ENCODE measurements at places on chromosomes 6 and 20.
A peak's percentile ranks its signal among the peaks of the same experiment; 100 is the strongest.

DNA sequence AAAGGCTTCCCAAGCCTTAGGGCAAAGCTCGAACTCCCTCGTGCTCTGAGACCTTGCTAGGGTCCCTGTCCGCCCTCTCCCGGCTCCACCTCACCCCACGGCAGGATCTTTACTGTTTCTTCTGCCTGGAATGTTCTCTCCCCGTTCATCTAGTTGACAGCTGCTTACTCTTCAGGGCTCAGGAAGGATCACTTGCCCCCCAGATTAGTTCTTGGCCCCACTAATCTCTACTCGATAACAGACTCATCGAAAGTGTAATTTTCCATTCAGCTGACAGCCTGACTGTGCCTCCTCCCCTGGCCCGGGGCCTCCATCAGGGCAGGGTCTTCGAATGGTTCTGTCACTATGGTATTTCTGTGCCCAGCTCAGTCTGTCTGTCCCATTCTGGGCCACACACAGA lies 3.1 kb downstream of the MAP1LC3A start:
- DNase-seq: no peak

DNA sequence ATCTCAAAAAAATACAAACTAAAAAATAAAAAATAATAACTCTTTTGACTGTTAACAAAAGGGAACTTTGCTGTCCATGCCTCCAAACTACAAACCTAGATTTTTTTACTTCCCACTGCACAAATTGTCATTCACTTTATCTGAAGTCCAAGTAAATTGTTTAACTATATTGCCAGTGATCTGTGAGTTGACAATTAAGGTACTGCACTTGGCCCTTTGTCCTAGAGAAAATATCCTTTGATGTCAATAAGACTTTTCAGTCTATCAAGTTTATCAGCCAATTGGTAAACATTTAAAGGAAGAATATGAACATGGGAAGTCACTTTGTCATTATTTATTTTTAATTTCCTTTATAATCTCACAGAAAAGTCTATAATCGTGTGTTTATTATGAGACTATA lies 19.3 kb upstream of the EPB41L2 start:
- DNase-seq: no peak

- DNase-seq: no peak
Observed at GRCh38 chr20:24589815-24590177, 120.4 kb downstream of the SYNDIG1 start.

DNA sequence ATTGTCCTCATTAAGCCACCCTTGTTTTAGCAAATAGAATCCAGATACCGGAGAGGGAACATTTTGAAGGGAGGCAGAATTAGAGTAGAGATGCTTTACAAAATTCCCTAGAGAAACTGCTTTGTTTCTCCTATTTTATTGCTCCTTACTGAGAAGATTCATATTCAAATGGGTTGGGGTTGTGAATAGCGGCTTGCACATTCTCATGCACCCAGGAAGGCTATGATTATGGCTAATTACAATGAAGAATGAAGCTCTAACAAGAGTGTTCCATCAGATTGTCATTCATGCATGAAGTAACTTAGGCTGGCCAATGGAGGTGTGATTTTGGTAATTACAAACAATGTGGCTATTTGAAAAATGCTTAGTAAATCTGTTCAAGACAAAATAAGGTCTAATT lies 129.6 kb downstream of the PACRG start:
- no peak for DNase-seq

GRCh38 chr6:1662534-1662933 lies 52.8 kb downstream of the FOXC1 start:
- no peak for DNase-seq

DNA sequence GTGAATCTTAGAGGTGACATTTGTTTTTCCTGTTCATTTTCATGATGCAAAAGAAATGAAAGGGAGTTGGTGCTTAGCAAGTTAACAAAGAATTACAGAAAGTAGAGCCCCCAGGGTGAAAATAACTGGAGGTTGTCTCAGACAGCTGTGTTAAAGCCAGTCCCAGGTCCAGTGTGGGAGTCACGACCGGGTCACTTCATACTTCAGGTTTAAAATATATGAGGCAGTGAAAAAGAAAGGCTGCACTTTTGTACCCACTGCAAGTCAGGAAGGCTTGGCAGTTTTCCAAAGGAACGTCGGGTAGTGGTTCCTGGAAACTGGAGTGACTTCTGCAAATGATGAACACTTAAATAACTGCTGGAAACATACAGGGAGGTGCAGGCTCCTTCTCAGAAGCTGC lies 91.5 kb upstream of the THBS2 start:
- no peak for DNase-seq

DNA sequence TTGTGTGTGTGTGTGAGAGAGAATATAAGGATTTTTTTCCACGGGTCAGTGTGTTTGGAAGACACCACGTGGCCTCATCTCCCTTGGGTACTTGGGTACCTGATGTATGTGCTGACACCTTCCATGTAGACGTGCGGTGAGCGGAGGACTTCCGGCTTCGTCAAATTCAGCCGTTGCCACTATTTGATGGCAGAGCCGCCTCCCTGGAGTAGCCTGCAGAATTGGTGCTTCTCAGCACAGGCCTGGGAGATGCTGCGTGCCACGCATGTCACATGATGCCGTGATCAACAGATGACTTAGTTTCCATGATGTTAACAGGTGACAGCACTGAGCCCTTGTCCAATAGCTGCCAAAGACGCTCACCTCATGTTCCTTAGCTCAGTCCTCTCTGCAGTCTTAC lies 69.4 kb downstream of the CDH4 start:
- no peak for DNase-seq

DNA sequence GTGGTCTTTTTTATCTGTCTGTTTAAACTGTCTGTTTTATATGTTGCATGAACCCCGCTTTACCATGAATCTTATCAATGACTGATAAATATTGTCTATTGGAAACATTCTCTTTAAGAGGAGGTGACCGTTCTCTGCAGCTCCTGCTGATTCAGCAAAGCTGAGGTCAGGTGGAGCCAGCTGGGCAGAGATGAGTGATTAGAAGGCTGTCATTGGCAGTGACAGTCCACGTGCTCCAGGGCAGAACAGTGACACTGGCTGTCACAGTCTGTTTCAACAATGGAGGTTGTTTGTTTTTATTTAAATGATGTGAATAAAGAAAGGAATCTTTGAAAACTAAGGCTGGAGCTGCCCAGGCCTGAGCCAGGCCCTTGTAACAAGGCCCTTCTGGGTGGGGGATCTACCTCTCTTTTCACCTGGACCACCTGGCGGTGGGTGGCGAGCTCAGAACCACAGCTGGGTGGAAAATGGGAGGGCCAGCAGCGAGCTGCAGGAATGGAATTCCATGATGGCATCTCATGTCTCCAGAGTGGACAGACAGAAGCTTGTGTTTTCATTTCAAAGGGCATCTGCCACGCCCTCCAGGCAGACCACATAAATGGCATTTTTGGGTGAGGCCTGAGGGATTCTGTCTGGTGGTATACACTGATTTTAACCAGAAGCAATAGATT lies 12.6 kb downstream of the SYNJ2 start:
- DNase-seq: no peak

DNA sequence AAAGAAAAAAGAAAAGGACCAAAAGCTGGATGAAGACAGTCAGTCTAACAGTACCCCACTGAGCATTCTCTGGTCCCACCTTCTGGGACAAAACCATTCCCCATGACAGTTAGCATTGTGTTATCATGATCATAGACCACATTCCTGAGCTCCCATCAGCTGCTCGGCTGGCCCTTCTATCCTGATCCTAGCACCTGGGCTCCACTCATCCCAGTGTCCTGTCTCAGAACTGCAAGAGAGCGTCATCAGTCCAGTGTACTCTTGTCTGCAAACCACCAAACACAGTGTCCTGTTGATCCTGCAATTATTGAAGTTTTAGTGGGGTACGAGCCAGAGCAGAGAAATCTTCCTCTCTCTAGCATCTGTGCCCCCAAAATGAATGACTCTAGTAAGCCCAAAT lies 16.0 kb upstream of the TAAR1 start:
- DNase-seq: no peak

GRCh38 chr6:45163952-45164766 lies 164.0 kb upstream of the RUNX2 start:
- no peak for DNase-seq

GRCh38 chr6:127514773-127515227 lies 4.3 kb downstream of the MTCL3 start:
- peak; percentile 43 for DNase-seq

GRCh38 chr6:62891065-62891647 lies 320.1 kb upstream of the FKBP1C start:
- DNase-seq: no peak

GRCh38 chr6:111642463-111643158 lies 36.9 kb upstream of the TRAF3IP2 start:
- DNase-seq: no peak

- DNase-seq: no peak
Observed at GRCh38 chr6:163710532-163711470, 296.3 kb downstream of the QKI start.

DNA sequence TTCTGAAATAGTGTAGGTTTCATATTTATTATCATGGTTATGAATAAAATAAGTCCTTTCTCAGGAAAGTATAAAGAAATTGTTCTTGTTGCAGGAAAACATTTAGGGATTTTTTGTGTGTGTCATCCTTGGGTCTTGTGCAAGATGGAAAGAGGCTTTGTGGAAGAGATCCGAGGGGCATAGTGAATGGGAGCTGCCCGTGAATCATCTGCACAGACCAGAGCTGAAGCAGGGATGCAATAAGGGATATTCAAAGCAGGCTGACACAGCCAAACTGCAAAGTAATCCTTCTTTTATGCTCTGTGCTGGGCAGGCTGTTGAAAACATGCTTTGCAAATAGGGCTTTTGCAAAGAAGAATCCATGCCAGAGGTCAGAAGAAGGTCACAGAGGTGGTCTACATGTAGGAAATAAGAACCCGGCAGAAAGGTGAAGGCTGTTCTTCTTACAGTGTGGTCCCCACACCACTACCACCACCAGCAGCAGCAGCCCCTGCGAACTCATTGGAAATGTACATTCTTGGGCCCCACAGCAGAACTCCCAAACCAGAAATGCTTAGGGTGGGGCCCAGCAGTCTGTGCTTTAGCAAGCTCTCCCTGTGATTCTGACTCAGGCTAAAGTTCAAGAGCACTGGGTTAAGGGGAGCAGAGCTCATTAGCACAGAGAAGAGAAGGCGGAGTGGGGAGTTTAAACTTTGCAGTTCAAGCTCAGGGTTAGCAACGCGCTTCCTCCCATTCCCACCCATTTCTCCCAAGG lies 237.6 kb downstream of the QKI start:
- DNase-seq: no peak

GRCh38 chr20:44010162-44010704 lies 95.6 kb downstream of the TOX2 start:
- DNase-seq: no peak

DNA sequence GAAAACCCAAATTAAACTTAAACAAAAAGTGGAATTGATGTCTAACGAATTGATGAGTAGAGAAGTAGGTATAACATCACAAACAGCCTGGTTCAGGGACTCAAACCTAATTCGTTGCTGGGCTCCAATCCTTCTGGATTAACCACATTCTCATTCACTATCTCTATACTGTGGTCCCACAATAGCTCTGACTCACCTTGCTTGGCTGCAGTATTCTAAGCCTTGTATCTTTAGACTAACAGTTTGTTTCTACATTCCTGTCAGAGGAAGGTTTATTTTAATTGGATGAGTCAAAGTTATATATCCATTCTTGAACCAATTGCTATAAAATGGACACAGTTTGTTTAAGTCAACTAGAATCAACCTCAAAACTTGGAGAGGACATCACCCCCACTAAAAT lies 530.5 kb upstream of the PTCHD4 start:
- DNase-seq: no peak

DNA sequence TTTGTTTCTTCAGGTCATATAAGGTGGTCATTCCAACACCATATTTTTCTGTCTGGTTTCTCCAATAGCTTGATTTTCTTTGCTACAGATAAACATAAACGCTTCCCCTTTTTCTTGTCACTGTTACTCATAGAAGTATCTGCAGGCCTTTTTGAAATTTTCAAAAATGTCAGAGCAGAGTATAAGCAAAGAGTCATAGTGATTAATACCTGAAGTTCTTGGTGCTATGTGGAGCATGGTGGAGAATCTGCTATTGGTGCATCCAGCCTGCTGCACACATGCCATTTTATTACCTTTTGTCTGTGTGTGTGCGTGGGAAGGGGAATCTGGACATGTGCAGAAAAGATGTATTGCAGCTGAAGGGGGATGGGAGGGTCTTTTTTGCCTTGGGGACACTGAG lies 19.7 kb downstream of the STX11 start:
- no peak for DNase-seq

DNA sequence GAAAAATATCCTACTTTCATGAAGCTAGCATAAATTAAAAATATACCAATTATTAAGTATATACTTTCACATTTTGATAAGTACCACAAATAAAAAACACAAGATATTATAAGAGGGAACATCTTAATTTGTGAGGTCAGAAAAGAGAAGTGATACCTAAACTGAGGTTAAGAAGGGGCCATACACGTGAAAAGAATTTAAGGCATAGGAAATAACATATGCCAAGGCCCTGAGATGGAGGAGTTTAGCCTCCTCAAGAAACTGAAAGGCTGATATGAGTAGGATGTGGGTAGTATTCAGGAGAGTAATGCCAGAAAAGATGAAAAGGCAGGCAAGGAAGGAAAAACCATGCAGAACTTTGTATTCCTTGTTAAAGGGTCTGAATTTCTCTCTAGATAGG lies 116.6 kb upstream of the HTR1E start:
- DNase-seq: no peak

- DNase-seq: no peak
Observed at GRCh38 chr6:155128977-155129376, 133.9 kb downstream of the TIAM2 start.
